ENCODE measurements at places on chromosomes 1 and 21.

DNA sequence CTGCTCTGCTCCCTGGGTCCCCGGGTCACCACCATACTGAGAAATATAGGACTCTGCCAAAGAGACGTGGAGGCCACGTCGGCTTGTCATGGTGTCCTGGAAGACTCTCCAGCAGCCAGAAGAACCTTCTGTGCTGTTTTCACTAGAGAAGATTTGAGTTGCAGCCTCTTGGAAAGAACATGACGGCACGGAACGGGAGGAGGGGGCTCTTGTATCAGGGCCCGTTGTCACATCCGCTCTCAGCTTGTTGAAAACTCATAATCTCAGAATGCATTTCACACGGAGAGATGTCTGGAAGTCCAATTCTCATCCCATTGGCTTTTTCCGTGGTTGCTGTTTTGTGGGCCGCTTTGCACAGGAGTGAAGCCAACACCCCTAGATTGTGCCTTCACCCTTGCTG is 39.4 kb upstream of the FAM3B start:
- no peak for DNase-seq

DNA sequence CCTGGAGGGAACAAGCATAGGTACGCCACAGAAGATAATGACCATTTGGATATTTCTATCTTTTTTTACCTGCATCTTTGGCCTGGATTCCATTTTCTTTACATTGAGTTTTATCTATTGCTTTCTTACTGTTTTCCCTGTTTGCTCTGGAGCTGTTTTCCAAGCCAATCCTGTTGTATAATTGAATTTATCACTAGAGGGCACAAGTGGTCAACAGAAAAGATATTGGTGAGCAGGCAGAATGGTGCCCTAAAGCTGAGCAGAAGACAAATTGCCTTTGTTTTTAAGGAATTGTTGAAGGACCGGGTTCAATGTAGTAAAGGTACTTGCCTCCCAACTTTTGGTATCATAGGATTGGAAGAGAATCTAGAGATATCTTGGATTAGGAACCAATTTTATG is 152.8 kb downstream of the PPP1R12B start:
- DNase-seq, result no peak

GRCh38 chr1:44014365-44015104 is 16.7 kb downstream of the SLC6A9 start:
- no peak for DNase-seq

- DNase-seq, result no peak
These were observed 21.0 kb upstream of the PADI2 start for GRCh38 chr1:17140279-17140678.

GRCh38 chr1:42730988-42731387 is 9.0 kb downstream of the CLDN19 start:
- DNase-seq, result no peak

- DNase-seq, result no peak
These were observed 27.8 kb upstream of the CLDN8 start for GRCh38 chr21:30243691-30244090.

- DNase-seq, result no peak
These were observed 1.4 kb upstream of the CFAP298 start for GRCh38 chr21:32613436-32614043.

DNA sequence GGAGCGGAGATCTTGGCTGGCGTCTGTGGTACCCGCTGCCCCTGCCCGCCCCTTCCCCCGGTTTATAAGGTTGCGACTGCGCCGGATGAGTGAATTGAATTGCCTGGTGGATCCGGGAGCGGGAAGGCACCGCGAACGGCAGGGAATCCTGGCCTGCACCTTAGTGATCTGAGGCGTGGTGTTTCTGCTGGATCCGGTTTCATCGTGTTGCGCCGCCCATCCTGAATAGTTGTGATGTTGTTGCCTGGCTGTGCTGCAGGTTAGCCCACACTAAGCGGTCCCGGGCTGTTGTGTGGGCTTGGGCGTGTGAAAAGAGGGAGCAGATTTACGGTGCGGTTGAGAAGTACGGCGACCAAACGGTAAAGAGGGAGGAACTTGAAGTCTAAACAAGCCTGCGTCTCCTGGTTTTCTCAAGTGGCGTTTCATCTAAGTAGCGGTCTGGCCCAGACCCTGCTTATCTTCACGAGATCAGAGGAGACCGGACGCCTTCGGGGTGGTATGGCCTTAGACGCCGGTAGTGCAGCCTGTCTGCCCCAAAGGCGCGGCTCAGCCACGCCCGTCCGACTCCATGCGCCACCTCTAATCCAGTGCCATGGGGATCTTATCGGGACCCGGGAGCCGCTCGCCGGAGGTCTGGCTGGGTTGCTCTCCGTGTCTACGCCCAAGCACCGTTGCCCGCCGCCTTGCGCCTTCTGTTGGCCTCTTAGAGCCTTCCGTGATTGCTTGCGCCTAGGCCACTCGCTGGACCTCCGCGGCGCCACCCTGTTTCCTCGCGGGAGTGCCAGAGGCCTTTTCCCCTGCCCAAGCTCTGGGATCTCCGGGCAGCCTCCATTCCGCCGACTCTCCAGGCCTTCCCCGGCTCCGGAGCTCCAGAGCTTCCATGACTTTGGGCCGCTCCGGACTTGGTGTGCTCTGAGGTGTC is 87.5 kb upstream of the RHOU start:
- no peak for DNase-seq

DNA sequence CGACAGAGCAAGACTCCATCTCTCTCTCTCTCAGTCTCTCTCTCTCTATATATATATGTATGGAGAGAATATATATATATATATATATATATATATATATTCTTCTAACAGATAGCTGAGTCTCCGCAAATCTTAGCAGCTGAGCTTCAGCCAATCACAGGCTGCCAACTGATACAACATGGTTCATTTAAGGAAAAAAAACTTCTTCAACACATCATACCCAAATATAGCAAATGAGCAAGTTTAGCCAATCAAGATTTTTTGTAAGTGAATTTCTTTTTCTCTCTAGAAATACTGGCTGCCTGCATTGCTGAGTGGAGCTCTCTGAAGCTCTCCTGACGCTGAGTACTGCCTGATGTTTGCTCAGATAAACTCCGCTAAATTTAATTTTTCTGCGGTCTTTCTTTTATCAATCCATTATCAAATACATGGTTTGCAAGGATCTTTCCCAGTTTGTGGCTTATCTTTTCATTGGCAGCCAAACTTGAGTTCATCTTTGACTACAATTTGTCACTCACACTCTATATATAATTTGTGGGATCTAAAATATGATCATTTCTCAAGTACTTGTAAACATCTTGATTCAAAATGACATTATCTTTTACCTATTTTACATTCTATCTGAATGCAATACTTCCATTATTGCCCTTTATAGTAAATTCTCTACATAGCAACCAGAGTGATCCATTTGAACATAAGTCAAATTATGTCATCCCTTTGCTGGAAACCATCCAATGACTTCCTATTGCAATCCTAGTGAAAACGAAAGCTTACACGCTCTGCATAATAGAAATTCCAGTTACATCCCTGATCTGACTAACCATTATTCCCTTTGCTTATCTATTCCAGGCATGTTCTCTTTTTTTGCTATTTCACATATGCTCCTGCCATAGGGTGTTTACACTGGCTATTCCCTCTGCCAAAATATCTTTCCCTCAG is 2131.7 kb downstream of the MRPL39 start:
- DNase-seq, result no peak

DNA sequence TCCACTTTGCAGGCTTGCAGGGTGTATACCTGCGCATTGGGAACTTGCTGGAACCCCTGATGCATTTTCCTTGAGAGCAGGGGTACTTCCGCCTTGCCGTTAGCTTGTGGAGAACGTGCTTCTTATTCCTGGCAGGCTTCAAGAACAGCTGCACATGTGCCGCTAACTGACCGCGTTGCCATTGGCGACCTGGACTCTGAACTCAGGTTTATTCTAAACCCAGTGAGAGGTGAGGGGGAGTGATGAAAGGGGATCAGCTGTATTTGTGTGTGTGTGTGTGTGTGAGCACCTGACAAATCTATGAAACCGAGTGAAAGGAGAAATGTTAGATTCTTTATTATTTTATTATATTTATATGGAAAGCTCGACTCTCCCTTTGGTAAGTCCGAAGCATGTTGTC is 128.6 kb downstream of the HUNK start:
- no peak for DNase-seq

GRCh38 chr1:154324669-154325582 is at the start of gene ATP8B2:
ATP8B2 (plus strand) TSS chr1:154325525; CDS start chr1:154328142, 2,617 bp downstream.
- peak; percentile 77 for DNase-seq

DNA sequence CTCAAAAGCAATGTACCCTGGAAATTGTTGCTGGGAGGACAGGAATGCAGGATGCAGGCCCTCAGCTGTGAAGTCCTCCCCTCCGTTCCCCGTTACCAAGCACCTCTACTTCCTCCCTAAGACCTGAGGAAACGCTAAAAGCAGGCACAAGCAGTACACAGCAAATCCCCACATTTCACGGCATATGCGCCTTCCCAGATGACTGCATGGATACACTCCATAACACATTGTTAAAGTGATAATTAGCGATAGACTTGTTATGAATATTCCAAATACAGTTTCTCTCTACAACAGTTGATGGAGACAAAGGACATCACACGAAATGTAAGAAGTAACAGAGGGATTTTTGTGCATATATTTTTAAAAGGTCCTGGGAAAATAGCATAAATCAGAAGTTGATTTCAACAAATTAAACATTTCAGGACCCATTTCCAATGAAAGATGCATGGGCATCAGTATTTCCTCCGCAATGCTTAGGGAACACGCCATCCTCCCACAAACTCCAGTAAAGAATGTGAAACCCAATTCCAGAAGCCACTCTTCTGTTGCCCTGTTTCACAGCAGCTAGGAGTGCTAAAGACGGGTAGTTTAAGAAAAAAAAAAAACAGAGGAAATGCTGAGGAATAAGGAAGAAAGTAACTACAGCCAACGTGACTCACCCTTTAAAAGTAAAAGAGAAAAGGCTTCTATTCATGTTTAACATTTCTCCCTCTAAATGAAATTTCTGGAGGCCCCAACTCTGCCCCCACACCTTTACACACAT is 75.5 kb downstream of the HIVEP3 start:
- no peak for DNase-seq

GRCh38 chr1:231029841-231030240 is 10.2 kb downstream of the FAM89A start:
- DNase-seq, result no peak

DNA sequence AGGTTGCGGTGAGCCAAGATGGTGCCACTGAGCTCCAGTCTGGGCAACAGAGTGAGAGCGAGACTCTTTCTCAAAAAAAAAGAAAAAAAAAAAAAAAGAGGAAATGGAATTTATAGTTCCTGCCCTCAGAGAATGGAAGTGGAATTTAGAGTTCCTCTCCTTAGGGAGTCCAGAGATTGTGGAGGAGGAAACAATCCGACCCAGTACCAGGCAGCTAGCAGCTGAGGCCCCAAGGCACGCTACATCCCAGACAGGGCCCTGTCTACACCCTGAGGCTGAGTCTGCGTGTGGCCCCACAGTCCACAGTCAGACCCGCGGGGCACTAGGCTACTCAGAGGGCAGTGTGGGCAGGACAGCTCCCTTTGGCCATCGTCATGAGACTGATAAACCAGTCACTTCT is 1.9 kb upstream of the MFN2 start:
- DNase-seq, result no peak

GRCh38 chr1:115977499-115978258 is 1.4 kb downstream of the SLC22A15 start:
- peak; percentile 21 for DNase-seq

- DNase-seq, result no peak
These were observed 62.4 kb upstream of the WNT4 start for GRCh38 chr1:22204989-22205913.

DNA sequence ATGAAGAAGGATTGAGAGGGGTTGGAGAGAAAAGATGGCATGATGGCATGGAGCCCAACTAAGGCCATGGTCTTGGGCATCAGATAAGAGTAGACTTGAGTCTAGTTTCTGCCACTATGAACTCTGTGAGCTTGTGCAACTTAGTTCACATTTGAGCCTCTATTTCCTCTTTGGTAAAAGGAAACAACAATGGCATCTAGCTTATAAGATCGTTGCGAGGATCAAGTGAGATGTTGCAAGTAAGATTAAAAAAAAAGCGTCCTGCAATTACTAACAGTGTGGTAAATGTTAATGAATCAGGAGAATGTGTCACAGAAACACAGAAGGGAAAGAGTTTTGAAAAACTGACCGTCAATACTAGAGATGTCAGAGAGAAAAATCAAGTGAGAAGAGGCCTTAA is 202.9 kb upstream of the FGGY start:
- no peak for DNase-seq

DNA sequence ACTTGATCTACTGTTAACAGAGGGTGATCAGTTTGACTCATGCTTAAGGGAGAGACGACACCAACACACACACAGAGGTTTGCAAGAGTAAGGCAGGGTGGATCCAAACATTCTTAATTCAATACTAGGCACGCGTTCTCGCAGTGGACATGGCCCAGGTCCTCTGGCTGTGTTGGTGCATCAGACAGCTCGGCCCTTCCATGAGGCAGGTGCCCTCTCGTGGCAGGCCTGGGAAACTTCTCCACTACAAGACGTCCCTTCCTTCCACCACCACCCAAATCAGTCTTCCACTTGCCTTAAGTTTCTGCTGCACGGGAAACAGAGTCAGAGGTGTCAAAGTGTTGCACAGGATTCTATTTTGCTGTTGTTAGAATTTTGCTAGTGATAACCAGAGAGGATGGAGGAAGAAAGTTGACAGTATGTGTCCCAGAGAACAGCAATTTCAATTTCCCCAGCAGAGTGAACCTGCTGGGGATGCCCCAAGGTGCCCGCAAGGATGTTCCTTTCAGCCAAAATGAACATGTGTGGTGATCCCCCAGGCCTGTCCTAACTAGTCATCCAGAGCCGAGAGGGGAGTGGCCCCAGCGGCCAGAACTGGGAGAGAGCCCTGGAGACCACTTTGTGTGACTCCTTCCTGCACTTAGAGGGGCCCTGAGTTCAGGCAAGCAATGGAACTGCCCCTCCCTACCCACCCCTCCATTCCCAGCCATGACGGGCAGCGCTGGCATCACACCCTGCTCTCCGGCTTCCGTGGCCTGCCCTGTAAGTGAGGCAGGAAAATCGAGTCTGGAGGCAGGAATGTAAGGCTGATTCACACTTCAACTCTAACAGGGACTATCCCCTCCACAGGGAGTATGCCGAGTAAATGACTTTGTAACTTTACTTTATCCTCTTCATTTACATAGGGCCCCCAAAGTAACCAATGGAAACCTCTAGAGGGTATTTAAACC is 34.8 kb downstream of the MX1 start:
- DNase-seq, result peak; percentile 65

DNA sequence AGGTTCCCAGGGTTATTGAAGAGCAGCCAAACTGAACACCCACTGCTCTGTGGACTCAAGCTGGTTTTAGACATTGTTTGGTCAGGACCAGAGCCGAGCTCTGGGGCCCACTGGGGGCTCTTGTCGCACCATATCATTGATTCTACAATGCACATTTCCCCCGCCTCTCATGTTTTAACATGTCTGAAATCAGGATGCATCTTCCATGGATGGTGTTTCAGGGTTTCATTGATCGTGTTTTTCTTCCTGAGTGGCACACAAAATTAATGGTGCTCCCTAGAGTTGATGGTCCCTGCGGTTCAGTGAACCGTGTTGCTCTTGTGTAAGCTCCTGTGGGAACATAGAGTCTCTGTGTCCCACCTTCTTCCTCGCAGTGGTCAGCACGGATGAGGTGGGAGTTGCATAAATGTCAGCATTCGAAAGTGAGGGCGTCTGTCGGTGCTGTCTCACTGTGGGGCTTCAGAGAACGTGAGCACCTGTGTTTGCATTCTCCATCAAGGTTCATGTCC is 38.3 kb downstream of the GALNT2 start:
- DNase-seq, result no peak
